Activated CD4-positive, alpha-beta T cell treated with anti-CD3 and anti-CD28 coated beads, Interleukin-2, Interleukin-4, amounts not matched to agents 100 ng/mL and 50 ng/mL, durations not matched to agents 16 hours and 8 hours (primary cell): ENCODE measurements at places on chromosomes 5 and 9.

DNA sequence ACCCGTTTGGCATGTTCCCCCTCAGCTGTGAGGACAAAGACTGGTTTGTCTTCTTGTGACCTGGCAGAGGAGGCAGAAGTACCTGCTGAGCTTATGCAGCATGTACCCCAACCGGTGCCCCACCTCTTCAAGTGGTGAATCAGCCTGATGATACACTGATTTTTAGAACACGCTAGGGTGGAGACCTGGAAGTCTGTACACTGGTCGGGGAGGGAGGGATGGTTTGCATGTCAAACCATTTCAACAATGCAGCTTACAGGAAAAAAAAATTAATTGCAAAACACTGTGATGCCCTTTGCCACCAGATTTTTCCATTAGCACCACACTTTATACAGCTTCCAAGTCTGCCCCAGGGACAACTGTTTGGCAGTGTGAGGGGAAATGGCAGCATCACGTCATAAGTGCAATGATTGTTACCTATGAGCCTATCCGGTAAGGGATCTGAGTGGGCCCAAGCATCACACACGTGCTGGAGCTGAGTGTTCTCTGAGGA is 155.1 kb upstream of the DMRT1 start:
- no peak for DNase-seq

DNA sequence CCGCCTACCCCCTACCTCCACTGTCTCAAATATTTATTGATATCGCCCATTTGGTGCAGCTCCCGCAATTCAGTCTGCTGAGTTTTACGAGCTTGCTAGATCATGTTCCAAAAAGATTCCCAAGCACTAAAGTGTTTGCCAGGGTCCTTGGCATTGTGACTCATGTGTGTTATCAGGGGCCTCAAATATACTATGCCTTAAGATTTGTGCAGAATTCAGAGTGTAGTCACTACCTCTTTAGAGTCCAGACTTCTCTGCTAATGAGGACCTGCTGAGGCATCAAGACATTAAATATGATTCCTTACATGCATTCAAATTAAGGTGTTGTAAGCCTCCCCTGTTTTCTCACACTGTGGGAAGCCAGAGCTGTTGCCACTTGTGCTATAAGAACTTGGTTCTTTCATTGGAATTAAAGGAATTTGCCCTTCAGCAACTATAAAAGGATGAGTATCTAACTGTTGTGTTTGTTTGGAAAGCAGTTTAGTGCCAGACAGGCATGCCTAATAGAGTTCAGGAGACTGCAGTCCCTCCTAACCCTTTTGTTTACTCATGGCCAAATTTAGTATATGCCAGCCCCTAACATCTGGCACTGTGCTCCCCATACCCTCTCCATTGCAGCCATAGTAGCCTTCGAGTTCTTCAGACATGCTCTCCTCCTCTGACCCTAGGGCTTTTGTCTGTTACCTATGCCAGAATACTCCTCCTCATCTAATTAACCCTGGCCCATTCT is 316.4 kb downstream of the NR3C1 start:
- DNase-seq, result no peak

DNA sequence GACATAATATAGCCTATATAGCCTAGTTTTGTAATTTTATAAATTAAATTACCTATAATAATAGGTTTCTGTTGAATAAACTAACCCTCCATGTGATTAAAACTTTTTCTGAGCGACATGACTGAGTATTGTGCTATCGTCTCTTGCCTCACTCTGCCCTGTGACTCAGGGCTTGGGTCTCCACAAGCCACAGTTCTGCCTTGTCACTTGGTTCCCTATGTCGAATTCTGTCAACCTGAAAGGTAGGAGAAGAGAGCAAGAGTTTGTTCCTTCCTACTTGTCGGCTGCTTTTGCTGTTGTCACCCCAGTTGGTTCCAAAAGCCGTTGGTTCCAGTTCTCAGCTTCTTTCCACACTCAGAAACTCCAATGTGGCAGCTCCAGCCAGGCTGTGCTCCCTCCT is 285.9 kb downstream of the PSAT1 start:
- no peak for DNase-seq

DNA sequence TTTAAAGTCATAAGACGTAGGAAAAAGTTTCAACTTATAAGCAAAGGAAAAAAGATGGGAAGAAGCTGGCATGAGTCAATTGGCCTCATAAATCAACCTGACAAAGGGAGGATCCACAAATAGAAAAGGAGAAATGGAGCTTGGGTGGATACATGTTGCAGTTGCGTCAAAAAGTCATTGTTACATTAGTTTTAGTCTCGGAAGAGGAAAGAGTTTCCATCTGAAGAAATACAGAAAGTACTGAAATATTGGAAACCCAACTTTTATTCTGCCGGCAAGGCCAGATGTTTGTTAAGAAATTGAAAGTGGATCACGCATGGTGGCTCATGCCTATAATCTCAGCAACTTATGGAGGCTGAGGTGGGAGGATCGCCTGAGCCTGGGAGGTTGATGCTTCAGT is 11.3 kb upstream of the TIMD4 start:
- DNase-seq, result no peak

GRCh38 chr5:15388866-15389265 is 111.1 kb upstream of the FBXL7 start:
- DNase-seq, result no peak

DNA sequence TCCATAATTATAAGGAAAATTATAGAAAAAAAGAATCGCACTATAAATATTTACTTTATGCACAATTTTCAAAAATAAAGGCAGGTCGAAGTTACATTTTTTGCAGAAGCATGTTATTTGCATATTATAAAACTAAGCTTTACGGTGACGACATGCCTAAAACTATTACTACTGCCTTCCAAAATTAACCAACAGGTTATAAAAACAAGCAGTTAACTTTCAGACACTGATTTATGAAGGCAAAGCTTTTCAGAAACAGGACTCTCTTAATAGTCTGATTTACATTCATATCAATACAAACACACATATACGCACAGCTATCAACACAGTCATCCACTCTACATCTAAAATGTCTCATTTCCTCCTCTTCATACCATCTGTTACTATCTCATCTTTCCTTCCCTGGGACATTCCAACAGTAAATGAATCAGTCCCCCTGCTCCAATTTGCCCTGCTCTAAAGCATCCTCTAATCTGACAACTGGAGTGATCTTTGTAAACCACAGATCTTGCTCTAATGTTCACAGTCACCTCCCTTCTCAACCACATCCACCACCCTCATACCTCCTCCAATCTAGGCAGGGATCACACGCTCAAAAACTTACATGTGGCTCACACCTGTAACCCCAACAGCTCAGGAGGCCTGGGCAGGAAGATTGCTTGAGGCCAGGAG is 21.6 kb downstream of the FBXW11 start:
- peak; percentile 73 for DNase-seq
